ENCODE measurements at places on chromosomes 12 and 14.

DNA sequence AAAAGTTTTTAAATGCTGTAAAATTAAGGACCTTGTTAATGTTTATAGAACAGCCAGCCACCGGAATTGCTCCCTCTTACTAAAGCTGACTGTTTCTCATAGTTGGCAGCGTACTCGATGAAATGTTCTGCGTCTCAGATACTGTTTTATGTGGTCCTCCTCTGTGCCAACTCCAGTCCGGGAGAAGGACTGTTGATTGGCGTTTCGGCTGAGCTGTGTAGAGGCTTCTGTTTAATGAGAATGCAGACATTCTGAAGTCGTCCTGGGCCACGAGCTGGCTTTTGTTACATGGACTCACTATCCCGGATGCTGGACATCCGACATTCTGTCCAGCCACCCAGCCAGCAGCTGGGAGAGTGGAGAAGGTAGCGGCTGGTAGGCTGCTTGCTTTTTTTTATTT, 75.4 kb downstream of the WDR20 start:
- DNase-seq, result no peak

- no peak for DNase-seq
Observed at GRCh38 chr12:120997448-120997847, 18.8 kb downstream of the C12orf43 start.

GRCh38 chr12:5921966-5922899, 22.8 kb downstream of the ANO2 start:
- DNase-seq, result no peak

DNA sequence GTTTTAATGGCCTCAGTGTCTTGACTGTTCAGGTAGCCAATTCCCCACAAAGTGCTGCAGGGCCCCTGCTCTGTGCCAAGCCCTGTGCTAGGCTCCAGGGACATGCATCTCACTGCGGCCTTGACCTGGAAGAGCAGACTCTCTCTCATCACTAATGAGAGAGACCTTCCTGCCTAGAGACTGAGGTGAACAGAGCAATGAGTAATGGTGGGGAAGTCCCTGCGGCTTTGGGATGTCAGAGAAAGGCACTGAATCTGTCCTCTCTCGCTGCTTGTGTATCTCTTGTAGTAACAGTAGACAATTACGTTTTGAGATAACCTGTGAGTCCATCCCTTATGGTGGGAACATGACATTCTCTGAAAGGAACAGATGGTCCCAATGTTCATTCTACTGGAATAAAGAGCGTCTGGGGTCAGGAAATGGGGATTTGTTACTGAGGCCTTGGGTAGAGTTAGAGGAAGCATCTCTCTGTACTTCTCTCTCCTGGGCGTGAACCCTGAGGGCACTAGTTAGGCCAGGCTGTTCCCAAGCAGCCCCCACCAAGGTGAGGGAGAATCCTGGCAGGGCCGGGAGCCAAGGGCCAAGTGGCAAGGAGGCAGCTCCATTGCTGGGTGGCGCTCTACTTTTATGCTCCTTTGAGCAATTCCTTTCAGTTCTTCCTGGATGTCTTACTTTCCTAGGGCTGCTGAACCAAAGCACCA, 13.5 kb downstream of the NFATC4 start:
- DNase-seq, result no peak

DNA sequence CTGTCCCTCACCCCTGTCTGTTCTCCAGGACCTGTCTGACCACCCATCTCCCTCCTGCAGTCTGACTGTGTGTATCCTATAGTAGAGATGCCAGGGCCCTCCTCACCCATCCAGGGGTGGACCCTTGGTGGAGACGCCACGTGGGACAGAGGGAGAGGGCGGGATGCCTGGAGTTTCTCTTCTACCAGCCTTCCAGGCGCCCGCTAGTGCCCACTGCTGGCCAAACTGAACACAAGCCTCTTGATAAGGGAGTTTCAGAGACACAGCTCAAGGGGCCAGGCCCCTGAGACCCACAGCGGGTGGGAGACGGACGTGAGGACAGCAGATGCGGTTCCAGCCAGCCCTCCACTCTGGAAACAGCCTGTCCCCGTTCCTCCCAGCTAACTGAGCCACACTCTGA, 147.3 kb downstream of the RBM19 start:
- no peak for DNase-seq

DNA sequence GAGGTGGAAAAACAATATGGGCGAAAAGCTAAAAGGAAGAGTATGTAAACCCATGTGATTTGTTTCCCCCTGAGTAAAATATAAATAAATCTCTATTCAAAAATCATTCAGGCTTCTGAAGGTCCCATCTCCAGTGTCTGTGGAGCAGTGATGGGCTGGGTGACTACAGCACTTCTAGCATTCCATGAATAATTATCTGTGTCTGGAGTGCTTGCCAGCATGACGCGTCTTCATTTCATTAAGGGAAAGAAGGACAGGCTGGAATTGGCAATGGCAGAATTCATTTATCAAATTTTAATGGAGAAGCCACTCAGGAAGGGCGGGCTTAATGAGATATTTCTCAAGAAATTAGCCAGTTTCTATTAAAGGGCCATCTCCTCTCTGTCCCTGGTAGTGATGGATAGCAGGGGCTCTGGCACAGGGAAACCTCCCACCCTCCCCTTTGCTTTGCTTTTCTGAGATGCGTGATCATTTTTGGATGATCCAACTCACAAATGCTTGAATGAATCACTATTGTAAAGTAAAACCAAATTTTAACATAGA, 916.3 kb upstream of the SEL1L start:
- DNase-seq, result no peak

GRCh38 chr12:111732786-111733185, 33.9 kb upstream of the ALDH2 start:
- no peak for DNase-seq

DNA sequence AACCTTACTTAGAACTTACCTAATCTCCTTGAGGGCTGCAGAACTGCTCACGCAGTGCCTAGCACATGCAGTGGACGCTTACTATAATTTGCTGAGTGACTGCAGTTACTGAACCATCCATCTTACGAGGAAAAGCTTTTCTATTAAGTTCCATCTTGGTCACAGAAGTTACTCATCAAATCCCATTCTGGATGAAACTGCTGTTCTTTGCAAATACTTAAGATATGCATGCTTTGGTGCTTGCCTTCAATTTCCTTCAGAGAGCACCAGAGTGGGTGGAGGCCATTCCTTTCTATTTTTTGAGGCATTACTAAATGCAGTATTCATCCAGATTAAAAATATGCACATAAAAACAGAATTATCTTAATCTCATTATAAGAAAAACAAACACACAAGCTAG, 17.7 kb upstream of the PELI2 start:
- no peak for DNase-seq

DNA sequence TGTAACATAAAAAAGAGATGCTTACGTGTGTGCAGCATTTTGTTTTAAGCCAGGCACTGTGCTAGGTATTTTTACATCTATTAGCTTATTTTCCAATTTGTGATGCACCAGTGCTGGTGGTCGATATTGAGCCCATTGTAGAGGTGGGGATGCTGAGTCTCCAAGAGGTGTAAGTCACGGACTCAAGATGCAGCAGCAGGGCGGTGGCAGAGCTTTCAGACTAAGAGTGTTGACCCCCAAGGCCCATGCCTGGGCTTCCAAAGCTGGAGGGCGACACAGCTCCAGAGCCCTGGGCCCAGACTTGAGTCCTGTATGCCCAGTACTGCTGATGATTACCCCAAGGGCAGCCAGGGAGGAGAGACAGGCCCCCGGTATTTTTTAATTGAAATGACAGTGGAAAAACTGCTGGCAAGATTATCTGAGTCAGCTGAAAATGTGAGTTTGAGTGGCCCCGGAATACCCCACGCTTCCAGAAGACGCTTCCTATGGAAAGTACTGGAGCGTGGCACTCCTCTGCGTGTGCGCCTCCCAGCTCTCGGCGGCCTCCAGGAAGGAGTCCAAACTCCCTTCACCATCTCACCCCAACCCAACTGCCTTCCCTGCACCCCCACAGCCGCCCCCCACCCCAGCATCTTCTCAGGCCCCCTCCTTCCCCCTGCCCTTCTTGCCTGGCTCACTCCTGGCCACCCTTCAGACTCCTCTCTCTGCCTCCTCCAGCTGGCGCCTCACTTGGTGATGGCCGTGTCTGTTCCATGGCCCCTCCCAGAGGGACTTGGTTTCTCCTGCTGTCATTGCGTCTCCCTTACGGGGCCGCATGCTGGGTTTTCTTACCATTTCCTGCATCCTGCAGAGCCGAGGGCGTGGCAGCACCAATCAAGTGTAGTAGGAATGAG, 40.7 kb downstream of the ELK3 start:
- no peak for DNase-seq

- DNase-seq, result no peak
Observed at GRCh38 chr12:1115484-1116231, 124.6 kb downstream of the ERC1 start.

GRCh38 chr12:64450711-64451486, 1.0 kb upstream of the TBK1 start:
- DNase-seq, result peak; percentile 33

DNA sequence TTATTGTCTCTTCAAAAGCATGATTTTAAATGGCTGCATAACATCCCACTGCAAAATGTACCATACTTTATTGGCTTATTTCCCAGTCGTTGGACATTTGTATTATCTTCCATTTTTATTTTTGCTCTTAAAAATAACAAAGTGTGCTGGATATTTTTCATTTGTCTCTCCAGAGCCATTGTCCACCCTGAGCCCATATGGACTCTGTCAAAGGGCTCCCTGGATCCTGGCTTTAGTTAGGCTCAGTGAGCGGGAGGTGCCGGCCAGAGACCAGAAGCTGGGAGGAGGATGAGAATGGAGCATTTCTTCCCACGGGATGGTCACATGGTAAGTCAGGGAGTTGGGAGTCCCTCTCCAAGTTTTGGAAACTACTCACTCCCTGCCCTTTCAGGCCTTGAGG, 296.9 kb downstream of the NUAK1 start:
- no peak for DNase-seq

DNA sequence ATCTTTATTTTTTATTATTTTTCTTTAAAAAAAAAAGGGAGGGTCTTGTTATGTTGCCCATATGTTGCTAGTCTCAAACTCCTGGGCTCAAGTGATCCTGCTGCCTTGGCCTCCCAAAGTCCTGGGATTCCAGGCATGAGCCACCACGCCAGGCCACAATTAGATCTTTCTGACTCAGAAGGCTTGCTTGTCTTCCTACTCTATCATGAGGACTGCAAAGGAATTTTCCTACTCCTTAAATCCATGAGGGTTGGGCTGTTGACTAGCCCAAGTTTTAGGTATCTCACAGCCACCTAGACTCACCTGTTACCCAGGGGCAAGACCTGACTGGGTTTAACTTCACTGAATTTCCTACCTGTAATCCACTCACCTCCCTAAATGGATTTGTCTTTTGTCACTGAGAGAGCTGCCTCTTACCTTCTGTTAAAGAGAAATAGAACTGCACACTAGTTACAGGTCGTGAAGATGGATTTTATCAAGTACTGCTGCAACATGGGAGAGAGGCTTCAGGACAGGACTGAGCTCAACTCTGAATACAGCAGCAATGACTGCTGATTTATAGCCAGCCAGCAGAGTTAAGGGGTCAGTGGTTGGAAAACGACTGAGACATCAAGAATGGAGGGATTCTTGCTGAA, 72.3 kb downstream of the B4GALNT3 start:
- DNase-seq, result no peak

DNA sequence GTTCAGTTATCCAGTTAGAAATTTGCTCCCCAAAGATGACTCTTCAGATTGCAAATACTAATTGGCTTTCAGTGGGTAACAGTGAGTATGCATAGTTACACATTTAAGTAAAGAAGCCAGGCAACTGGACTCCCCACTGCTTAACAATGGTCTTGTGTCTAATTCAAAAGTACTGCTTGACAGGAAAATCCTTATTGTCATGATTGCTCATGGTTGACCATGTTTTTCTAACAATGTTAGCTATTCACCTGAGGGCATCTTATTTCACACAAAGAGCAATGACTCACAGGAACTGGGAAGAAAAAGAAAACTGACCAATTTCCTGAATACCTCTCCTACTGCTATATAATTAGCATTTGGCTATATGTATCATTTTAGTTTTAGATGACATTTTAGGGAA, 33.7 kb upstream of the ALG10B start:
- DNase-seq, result no peak

DNA sequence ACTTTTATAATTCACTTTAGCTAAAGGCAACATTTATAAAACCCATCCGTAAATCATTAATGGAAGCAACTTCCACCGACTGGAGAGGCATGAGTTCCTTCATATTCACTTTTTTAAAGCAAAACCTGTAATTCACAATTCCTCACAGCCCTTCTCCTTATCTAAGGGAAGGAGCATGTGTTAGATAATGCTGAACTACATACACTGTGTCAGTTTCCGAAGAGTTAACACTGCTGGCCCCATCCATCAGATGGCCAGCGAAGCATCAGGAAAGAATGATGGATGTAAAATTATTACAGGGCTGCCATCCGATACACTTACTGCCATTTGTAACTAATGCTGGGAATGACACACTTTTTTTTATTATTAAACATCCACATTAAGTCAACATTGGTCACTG, 392.8 kb downstream of the SOX5 start:
- no peak for DNase-seq

DNA sequence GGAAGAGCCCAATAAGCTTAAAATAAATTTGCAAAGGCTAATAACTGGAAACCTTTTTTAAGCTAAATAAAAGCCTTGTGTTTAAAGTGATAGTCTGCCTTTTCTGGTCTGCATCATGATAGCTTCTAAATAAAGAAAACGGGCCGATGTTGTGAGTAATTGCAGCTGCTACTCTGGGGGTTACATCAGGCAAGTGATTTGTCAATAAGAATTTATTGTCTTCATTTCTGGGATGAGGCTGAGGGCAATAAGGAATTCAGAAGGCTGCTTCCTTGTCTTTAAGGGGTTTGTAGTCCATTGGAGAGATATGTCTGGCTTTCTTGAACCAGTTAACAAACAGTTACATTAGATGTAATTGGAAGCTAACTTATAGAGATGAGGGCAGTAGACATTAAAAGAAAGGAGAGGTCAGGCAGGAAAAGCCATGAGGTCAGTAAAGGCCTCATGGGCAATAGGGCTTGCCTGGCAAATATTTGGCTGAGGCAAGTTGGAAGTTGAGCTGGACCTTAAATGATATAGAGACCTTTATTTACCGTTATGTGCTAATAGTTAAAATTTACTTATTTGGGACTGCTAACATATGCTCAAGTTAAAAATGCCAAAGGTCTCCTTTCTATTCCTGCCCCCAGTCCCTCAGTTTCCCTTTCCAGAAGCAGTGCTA, 85.0 kb downstream of the CRADD start:
- no peak for DNase-seq

DNA sequence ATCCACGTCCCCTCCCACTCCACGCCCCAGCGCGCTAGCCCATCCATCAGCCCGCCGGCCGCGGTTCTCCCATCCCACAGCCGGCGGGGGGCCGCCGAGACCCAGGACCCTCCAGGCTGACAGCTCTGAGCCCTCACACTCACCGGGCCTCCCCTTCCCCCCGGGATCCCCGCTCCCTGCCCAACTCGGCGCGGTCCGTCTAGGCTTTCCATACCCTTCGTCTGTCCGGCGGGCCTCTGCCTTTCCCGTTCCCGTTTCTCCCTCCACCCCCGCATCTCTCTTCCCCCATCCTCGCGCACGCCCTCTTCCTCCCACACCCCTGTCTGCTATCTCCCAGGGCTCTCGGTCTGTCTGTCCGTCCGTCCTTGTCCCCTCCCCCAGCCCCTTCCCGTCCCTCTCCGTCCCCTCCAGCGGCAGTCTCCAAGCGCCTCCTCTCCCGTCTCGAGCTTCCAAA, 726 bp downstream of the ZFHX2 start:
- no peak for DNase-seq

All from GF-D8 (cell line).